PC-9 (cell line): ENCODE measurements at places on chromosomes 2 and 18.

- peaks cover 25% of the 10 kb centered on the region for H3K27me3 ChIP-seq
- no peak for DNase-seq
- H3K36me3 ChIP-seq = no peaks in the 10 kb centered on the region
- H3K4me1 ChIP-seq = no peaks in the 10 kb centered on the region
Observed at GRCh38 chr2:128868686-128869551, 550.3 kb upstream of the HS6ST1 start.

GRCh38 chr2:47043891-47044239, 111.2 kb downstream of the STPG4 start:
- peak overlapping the region; percentile 89 for H3K27ac ChIP-seq
- DNase-seq = no peak
- H3K27me3 ChIP-seq = no peaks in the 10 kb centered on the region
- peaks cover 63% of the 10 kb centered on the region for H3K4me1 ChIP-seq

DNA sequence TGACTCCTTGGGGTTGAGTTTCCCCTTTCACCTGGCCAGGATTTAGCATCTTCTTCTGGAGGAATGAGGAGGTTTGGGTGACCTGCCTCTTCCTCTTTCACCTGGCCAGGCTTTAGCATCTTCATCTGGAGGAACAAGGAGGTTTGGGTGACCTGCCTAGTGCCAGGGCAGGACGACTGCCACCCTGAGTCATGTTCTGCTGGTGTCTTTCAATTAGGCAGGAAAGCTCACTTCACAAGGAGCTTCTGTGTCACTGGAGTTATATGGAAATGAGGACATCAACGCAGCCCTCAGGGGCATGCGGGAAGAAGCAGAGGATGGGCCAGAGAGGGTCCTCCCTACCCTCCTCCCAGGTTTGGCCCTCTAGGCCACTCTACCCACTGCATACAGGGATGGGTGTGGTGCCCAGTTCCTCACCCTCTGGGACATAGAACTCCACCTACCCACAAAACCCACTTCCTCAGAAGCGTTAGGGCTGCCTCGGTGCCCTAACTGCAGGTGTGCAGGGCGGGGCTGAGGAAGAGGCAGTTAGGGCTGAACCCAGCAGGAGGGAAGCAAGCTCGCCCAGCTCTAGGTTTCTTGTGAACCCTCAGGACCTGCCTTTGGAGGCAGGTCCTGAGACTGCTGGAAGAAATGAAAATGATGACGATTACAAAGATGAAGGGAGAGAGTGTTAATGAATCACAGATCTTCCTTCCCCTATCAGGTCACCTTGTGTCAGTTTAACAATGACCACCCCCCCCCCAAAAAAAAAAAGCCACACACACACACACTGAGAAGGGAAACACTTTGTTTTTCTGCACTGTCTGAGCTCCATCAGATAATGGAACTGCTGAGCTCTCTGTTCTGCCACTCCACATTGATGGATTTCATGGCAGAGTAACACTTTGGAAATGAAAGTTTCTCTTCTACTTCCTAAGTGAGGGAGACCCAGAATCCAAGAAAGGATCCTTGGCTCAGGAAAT, 71.0 kb downstream of the ARL4C start:
- H3K4me1 ChIP-seq = peaks cover 68% of the 10 kb centered on the region
- no peaks in the 10 kb centered on the region for H3K27me3 ChIP-seq
- H3K4me3 ChIP-seq = no peak overlapping the region
- peak; percentile 85 for DNase-seq

- no peak overlapping the region for H3K27ac ChIP-seq
- H3K4me3 ChIP-seq = no peak overlapping the region
- no peak for DNase-seq
- no peaks in the 10 kb centered on the region for H3K4me1 ChIP-seq
- H3K27me3 ChIP-seq = no peaks in the 10 kb centered on the region
Observed at GRCh38 chr2:6694555-6694954, 171.2 kb downstream of the CMPK2 start.

DNA sequence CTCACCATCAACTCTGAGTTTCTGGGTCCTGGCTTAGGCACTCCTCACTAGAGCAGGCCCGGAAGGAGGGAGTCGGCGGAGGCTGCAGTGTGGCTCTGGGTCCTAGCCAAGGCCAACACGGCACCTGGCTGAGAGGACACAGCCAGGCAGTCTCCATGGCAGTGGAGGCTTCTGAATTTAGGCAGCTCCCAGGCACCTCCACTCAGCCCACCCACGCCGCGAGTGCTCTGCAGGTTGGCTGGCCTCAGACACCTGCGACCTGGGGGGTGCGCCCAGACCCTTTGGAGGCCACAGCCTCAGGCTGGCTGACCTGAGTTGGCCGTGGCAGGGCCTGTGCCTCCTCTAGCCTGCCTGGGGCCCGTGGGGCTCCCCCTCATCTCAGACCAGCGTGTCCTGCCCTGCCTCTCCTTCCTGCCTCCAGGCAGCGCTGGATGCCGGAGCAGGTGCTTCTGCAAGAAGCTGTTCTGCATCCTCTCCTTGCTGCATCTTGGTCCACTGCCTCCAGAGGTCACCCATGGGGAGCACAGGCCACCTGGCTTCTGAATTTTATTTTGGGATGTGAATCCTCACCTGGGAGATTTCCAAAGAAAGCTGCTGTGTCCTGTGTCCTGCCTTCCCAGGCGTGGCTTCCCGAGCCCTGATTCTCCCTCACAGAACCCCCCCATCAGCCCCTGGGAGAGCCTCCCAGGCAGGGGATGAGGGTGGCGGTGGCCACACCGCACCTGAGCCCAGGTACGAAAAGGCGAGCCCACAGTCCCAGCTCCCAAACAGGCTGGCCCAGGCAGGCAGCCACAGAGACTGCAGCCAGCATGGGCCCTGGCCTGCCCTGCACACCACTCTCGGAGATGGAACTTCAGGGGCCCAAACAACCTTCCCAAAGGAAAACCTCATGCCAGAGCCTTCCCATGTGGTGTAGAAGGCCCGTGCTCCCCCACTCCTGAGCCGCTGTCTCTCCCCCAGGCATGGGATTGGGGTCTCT, 23.4 kb downstream of the AQP12A start:
- no peaks in the 10 kb centered on the region for H3K36me3 ChIP-seq
- H3K27ac ChIP-seq = no peak overlapping the region
- no peak for DNase-seq
- peaks cover 98% of the 10 kb centered on the region for H3K27me3 ChIP-seq
- no peaks in the 10 kb centered on the region for H3K4me1 ChIP-seq
- H3K4me3 ChIP-seq = no peak overlapping the region

GRCh38 chr2:119292226-119292625, 68.6 kb downstream of the STEAP3 start:
- no peaks in the 10 kb centered on the region for H3K36me3 ChIP-seq
- no peak overlapping the region for H3K27ac ChIP-seq
- H3K4me1 ChIP-seq = peaks cover 5% of the 10 kb centered on the region
- no peaks in the 10 kb centered on the region for H3K27me3 ChIP-seq
- H3K4me3 ChIP-seq = no peak overlapping the region
